ENCODE measurements at places on chromosomes 1 and 21. TPM values are rescaled to one million over a fixed set of nuclear protein-coding genes. Genes with fewer than 3 reads are reported as not detected.

TCP10L gene
- 3.1 TPM for polyA plus RNA-seq

LAPTM5 gene
- 14.1 TPM for polyA plus RNA-seq

GJA5 gene
- 16.2 TPM for polyA plus RNA-seq

VASH2 gene
- polyA plus RNA-seq, result 24.7 TPM

S100A4 gene
- 32.1 TPM for polyA plus RNA-seq

GRCh38 chr1:230426246-230427093, at the start of gene PGBD5:
Gene PGBD5, minus strand, starts transcription at chr1:230426332. Its CDS starts 404 bp downstream, at chr1:230425928.
- peak; percentile 79 for DNase-seq

DNA sequence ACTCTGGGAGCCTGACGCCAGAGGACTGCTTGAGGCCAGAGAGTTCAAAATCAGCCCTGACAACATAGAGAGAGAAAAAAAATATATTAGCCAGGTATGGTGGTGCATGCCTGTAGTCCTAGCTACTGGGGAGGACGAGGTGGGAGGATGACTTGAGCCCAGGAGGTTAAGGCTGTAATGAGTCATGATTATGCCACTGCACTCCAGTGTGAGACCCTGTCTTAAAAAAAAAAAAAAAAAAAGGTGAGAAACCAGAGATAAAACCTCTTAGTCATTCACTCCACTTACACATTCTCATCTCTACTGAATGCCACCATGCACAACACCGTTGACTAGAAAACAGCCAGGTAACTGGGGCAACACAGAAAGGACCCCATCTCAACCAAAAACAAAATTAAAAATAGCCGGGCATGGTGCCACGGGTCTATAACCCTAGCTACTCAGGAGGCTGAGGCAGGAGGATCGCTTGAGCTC, 178.1 kb downstream of the SLC45A1 start:
- no peak for DNase-seq

GRCh38 chr1:183630748-183631147, 4.8 kb downstream of the ARPC5 start:
- no peak for DNase-seq

GRCh38 chr1:15425958-15426357, 12.3 kb upstream of the CTRC start:
- no peak for DNase-seq

GRCh38 chr1:29892247-29892646, 655.9 kb downstream of the PTPRU start:
- no peak for DNase-seq

DNA sequence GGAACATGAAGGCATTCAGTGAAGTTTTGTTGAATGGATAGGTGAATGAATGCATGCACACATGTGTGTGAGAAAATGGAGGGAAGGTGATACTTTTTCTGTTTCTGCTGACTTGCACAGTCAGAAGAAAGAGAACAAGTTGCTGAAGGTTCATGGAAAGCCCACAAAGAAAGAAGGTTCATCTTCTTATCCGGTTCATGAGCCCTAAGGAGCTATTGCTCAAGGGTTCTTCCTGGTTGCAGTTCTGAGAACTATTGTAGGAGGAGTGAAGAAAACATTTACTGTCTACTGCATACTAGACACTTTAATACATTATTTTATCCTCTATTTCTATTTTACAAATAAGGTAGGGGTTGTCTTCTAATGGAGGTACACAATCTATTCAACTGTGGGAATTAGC, 13.4 kb upstream of the NIBAN1 start:
- no peak for DNase-seq

- no peak for DNase-seq
These were observed 249.3 kb downstream of the TNR start for GRCh38 chr1:175494011-175494554.

- no peak for DNase-seq
These were observed 13.6 kb downstream of the NFYC start for GRCh38 chr1:40704817-40705733.

- DNase-seq, result no peak
These were observed 7.9 kb downstream of the HYI start for GRCh38 chr1:43445606-43446387.

GRCh38 chr1:55333461-55333860, 118.3 kb upstream of the USP24 start:
- no peak for DNase-seq

DNA sequence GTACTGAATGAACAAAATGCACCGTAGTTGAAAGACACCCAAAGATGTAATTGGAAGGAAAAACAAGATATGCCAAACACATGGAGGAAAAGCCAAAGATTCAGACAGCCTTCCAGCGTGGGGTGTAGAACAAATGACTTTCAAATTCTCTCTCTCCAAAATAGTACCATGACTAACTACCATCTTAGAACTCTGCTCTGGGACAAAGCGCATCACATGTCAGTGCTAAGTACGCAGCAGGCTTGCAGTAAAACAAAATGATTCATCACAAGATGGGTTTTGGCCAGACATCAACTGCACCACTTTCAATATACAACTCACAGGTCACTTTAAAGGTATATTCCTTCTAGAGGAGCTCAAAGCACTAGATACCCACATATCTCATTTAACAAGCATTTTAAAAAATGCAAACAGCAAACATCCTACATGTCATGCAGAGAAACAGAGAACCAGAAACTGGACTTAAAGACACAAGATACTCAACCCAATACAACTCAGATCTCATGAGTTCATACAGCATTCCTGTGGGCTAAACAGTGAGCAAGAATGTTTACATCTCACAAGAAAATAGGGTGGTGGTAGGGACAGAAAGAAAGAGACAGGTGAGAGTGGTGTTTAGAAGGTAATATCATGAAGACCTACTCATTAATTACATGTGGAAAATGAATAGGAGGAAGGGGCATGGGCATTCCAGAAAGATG, 75.7 kb downstream of the BCAR3 start:
- DNase-seq, result no peak

DNA sequence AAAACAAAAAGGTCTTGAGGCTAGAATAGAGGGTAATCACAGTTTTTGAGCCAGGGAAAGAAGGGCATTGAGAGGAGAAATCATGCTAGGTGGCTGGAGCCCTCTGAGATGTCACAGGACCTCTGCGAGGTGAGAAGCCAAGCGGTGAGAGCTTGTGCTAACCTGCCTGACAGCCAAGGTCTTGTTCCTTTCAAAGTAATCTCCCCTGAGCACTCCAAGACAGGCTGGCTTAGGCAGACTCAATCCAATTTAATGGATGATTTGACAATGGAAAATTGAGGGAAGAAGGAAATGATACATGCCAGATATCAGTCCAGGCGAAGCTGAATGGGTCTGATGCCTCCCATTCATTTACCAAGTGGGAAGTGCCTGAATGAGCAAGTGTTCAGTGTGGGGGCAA, 311.9 kb upstream of the PTBP2 start:
- DNase-seq, result no peak

DNA sequence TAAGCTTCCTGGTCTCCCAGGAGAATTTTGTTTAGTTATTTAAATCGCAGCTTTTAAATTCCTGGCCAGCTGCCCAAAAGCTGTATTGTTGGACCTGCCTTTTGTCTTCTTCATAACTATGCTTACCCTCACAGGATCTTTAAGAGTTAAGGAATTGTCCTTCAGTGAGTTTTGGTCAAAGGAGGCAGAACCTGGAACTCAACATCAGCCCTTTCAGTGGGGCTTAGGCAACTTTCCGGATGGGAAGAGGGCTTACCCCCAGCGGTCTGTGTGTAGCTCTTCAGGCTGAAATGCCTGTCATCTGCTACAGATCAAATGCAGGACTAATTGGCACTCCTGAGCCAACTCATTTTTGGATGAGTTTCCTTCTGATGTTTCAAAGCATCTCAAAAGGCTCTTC, 402.6 kb downstream of the SIPA1L2 start:
- DNase-seq, result no peak

GRCh38 chr1:211577277-211577818, 1.6 kb downstream of the SLC30A1 start:
- no peak for DNase-seq

DNA sequence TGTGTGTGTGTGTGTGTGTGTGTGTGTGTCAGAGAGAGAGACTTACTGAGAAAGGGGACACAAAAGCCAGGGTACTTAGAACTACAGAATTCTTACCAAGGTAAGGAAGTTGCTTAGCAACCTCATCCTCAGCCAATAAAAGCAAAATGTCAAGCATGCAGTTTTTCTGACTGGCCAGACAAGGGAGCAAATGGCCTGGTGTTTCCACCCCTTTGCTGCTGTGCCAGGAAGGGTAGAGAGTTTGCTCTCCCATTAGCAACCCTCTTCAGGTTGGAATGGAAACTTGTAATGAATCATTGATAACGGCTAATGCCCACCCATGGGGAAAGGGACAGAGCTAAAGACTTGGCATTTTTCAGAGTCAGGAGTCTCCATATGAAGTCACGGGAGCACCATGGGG, 10.6 kb downstream of the RXRG start:
- DNase-seq, result no peak

DNA sequence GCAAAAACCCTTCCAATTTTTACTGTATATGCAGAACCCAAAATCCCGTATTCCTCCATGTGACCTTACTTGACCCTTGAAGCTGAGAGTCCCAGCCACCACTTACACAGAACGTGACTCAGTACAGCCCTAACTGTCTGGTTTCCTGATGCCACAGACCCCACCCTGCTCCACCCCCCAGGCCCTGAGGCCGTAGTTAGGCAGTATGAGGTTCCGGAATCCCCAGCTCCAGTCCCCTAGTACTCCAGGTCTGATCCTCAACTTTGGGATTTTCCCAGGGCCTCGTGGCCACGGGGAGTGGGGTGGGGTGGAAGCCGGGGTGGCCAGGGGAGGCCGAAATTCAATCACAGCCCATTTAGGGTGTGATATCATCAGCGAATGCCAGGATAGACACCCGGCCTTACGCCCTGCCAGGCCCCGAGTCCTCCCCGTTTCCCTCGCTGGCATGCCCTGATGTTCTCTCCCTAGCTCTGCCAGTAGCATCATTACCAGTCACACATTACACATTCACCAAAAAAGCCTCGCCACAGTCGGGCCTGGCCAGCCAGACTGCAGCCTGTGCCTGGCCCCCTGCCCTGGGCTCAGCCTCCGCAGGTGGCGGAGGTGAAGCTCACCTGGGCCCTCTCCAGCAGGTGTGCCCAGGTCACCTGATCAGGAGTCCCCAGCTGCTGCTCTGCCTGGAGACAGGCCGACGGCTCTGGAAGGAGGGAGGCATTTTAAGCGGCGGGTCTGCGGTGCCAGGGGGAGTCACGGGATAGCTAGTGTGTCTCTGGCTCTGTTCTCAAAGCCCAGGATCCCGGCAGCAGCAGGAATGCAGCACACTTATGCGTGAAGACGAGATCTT, 70.8 kb downstream of the SCCPDH start:
- DNase-seq, result no peak

DNA sequence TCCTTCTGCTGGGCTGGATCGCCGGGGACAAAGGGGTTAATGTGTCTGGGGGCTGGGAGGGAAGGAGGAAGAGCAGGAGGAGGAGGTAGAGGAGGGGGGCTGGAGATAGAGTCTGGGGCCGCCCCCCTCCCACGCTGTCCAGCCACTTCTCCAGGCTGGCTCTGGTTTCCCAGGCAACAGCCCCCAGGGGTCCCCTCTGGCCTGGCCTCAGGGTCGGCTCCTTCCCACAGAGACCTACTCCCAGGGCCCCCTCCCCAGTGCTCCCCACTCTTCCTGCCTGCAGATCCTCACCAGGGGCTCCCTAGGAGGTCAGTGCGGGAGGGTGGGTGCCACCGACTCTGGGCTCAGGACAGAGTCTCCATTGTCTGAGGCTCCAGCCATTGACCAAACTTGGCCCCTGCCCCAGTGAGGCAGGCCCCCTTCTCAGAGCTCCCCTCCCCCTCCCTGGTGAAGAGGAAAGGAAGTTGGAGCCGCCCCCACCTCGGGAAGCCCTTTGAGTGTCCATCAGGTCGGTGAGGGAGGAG, 34.1 kb downstream of the ARHGEF10L start:
- no peak for DNase-seq

- no peak for DNase-seq
These were observed 54.2 kb upstream of the SSBP3 start for GRCh38 chr1:54460351-54460750.

DNA sequence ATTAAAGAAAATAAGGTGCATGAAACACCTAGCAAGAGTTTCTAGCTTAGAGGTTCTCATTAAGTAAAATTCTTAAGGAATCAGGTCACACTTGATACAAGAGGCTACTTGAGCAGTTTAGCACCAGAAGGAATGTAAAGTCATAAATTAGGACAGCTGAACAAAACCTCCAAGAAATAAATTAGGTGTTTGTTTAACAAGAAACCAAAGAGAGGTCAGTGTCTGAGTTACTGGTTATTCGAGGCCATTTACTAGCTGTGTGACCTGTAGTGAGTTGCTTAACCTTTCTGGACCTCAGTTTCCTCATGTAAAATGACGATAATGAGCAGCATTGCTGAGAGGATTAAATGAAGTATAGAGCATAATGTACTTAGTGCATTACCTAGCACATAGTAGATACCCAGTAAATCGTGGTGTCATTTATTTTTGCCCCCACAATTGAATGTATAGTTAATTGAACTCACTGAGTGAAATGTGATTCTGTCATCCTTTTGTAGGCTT, 908 bp upstream of the ELK4 start:
- peak; percentile 36 for DNase-seq

DNA sequence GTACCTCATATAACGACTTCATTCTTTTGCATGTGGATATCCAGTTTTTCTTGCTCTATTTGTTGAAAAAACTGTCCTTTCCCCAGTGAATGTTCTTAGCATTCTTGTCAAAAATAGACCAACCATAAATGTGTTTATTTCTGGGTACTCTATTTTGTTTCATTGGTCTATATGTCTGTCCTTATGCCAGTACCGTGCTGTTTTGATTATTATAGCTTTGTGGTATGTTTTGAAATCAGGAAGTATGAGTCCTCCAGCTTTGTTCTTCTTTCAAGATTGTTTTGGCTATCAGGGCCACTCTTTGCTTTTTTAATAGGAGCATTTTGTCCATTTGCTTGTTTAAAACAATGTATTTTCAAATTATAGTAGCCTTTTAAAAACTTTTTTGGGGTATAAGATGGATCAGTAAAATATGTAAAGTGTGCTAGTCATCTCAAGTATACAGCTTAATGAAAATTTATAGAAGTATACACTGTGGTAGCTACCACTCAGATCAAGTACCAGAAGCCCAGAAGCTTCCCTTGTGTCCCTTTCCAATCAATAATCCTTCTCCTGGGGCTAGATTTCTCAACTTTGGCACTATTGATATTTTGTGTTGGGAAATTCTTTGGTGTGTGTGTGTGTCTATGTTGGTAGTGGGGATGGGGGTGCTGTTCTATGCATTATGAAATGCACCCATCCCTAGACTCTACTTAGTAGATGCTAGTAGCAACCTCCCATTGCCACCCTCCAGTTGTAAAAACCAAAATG, 16.8 kb downstream of the MROH7 start:
- DNase-seq, result no peak

Measured in renal cortex interstitium (tissue), 15 donors.